ENCODE measurements at places on chromosomes 6 and 20.

DNA sequence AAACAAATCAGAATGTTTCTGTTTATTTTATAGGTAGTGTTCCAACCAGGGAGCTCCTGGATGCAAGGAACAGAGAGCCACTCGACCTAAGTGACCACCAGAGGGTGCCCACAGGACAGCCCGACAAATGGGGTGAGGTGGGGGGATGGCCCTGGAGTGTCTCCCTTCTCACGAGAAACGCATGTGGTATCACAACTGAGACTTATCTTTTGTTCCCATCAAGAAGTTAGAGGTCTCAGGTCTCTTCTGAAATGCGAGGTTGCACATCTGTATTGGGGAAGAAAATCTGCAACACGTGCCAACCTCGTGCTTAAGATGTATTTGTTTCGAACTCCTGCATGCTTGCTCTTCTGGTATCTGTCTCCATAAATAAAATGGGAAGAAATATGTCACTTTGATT, 104.0 kb downstream of the ISM1 start:
- DNase-seq, result peak; percentile 51

DNA sequence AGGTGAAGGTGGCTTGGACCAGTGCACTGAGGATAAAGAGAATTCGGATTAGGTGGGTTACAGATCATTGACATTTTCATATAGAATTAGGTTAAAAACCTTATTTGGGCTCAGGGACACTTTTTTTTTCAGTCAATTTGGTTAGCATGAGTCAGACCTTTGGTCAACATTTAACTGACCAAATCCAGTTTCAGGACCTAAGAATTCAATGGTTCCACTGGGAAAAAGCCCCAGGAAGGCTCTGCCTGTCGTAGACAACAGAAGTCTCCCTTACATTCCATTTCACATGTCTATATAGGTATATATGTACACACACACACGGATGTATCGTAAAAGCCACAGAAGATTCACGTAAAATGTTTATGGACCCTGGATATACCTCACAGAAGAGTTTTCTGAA, 184.2 kb upstream of the RREB1 start:
- DNase-seq, result no peak

GRCh38 chr6:16336911-16337294, 98.5 kb downstream of the GMPR start:
- DNase-seq, result no peak

DNA sequence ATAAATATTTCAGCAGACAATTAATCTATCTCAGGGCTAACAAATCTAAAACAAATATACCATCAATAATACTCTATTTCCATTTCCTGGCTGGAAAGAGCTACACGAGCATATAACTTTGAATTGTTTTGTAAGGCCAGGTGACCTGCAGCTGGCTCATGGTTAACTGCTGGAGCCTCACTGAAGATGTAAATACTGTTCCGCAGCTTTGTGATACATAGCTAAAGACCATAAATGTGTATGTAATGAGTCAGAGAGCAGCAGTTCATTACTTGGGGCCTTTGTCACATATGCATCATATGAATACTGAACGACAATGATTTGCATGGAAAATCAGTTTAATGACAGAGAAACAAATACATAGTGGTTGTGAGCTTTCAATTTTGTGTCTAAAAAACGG, 109.4 kb upstream of the CCN2 start:
- peak; percentile 13 for DNase-seq

- DNase-seq, result no peak
Observed at GRCh38 chr6:128333581-128334223, 186.7 kb downstream of the PTPRK start.

GRCh38 chr20:61628480-61628879, 376.4 kb downstream of the CDH4 start:
- DNase-seq, result no peak

GRCh38 chr20:51456511-51457509, 85.7 kb downstream of the NFATC2 start:
- DNase-seq, result peak; percentile 97

- no peak for DNase-seq
Observed at GRCh38 chr6:154318721-154319120, 37.9 kb downstream of the IPCEF1 start.

DNA sequence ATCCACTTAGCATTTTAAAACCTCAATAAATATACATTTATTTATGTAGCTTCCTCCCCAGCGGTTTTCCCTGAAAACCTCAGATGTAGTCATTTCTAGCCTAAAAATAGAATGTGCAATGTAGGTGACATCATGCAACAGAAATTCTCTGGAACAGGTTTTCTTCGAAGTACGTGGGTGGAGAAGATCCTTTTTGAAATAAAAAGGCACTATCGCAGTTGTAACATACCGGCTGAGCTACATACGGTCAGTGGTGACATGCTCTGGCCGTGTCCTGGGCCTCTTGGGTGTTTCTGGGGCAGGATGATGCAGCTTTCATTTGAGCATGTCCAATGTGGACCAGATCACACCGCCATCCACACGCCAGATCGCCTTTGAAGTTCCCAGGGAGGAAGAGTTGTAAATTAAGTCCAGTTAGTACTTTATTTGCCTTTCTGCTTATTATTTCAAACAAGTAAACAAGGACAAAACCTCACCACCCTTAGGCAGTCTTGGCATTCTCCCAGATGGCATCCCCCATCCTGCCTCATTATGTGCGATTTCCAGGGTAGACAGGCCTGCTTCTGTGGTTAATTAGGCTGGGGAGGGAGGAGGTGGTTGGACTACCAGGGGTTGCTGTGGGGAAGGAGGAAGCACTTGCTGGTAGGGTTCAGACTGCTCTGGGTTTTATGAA, 109.5 kb upstream of the CLDN20 start:
- peak; percentile 81 for DNase-seq

- no peak for DNase-seq
Observed at GRCh38 chr6:143885116-143885515, 20.8 kb downstream of the ZC2HC1B start.

- DNase-seq, result no peak
Observed at GRCh38 chr6:93624408-93624807, 205.0 kb upstream of the EPHA7 start.

DNA sequence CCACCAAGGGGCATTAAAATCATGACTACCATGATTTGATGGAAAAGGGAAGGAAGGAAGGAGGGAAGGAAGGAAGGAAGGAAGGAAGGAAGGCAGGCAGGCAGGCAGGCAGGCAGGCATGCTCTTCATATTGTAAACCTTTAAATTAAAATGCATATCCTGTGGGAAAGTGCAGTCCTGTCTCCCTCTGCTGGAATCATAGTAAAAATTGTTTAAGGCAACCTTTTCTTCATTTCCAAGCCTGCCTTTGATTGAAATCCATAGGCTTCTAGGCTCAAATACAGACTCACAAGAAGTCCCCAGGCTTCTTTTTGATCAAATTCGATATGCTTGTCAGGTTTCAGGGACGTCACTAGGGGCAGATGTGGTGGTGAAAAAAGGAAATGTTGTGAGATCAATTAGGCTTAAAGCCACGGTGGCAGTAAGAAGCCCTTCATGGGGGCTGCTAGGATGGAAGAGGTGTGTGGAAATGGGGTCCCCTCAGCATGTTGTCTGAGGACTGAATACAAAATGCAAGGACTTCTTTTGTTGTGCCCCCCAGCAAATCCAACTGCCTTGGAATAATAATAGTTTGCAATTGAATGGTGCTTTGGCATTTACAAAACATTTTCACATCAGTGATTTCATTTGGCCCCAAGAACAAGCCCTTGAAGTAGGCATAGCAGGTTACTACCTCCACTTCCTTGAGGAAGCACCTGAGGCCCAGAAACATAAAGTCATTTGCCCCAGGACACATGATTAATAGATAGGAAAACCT, 25.6 kb upstream of the GABRR1 start:
- DNase-seq, result peak; percentile 47

GRCh38 chr6:30075790-30076732, 492 bp upstream of the RNF39 start:
- peak; percentile 17 for DNase-seq
